Cerebellar nuclear complex (tissue), 1 donor: ENCODE measurements at places on chromosomes 5 and 9.

DNA sequence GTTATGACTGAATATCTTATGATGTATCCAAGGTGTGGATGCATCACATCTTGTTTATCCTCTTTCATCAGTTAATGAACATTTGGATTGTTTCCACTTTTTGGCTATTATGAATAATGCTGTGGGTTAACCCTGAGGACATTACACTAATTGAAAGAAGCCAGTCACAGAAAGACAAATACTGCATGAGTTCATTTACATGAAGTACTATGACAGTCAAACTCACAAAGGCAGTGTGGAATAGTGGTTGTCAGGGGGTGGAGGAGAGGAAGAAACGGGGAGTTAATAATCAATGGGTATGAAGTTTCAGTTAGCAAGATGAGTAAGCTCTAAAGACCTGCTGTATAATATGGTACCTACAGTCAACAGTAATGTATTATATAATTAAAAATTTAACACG is 409.4 kb upstream of the CTNND2 start:
- no peak for DNase-seq

GRCh38 chr5:25974451-25974850 is 1063.9 kb downstream of the CDH9 start:
- DNase-seq, result no peak

GRCh38 chr5:159858871-159859270 is 57.4 kb upstream of the ADRA1B start:
- DNase-seq, result no peak

DNA sequence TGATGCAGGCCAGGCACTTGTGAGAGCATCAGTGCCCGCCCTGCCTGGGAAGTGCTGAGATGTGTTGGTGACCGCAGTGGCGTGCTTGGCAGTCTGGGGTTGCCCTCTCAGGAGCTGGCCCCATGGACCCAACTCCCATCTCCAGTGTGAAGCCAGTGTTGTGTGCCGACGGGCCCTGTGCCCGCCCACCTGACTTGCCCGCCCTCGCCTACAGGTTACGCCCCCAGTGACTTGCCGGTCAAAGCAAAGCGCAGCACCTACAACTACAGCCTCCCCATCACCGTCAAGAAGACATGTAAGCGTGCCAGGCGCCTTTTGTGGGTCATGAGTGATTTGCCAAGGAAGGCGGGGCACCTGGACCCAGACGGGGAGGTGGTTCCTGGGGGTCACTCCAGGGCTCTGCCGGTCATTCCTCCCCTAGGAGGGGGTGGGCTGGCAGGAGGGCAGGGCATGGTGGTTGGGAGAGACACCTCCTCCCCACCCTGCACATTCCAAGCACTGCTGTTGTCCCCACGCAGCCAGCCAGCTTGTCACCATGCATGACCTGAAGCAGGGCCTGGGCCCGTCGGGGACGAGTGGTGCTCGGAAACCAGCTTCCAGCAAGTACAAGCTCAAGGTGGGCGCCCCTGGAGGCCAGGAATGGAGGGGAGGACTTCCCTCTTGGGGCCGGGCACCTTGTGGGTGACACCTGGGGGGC is 7.4 kb upstream of the CEL start:
- DNase-seq, result no peak

- DNase-seq, result no peak
Measured at GRCh38 chr5:63878788-63879187, 83.5 kb downstream of the HTR1A start.

DNA sequence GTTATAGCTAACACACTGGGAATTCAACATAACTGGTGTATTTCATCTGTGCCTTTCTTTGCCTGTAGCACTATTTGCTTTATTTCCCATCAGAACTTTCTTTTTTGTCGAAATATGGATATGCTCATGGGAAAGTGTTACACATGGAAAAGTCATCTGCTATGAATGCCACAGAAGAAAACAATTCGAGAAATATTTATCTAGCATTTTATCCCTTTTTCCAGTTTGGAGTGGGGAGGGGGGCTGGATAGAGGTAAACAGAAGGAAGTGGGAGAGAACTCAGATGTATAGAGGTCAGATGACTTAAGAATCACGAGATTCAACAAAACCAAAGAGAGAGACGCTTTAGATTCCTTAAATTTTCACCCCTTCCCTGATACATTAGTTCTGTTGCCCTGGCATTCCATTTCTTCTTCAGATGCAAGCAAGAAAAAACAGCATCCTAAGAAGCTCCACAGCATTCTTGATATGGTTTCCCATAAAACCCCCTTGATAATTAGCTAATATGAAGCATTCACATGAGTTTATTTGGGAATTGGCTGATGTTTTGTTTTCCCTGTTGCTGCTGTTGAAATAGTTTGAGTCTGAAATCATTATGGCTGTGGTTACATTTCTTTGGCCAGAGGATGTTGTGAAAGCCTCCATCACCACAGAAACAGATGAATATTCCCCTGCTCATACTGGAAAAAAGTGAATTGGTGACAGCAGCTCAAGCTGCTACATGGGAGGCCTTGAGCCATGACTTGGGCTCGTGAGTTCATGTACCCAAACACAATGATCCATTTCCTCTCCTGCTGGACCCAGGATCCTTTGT is 335.8 kb upstream of the DAB2 start:
- no peak for DNase-seq

DNA sequence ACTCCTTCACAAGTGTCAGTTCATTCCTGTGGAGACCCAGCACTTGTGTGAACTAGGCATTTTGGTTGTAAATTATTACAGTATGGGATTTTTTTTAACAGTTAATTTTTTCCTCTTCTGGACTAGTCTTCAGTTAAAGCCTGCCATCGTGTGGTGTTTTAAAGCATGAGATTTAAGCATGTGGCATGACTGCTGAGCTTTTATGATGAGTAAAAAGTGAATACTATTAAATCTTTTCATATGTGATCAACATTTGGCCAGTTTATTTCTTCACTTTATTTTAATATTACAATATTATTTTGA is 25.0 kb downstream of the LMNB1 start:
- DNase-seq, result no peak

DNA sequence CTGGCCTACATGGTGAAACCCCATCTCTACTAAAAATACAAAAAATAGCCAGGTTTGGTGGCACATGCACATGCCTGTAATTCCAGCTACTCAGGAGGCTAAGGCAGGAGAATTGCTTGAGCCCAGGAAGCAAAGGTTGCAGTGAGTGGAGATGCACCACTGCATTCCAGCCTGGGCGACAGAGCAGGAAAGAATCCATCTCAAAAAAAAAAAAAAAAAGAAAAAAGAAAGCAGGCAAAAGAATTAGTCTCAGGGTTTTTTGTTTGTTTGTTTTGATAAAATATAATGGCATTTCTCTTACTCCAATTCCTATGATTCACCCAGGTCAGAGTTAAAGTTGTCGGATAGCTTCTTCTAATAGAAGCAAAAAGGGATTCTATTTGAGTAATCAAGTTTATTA is 67.0 kb upstream of the ATG10 start:
- DNase-seq, result no peak

DNA sequence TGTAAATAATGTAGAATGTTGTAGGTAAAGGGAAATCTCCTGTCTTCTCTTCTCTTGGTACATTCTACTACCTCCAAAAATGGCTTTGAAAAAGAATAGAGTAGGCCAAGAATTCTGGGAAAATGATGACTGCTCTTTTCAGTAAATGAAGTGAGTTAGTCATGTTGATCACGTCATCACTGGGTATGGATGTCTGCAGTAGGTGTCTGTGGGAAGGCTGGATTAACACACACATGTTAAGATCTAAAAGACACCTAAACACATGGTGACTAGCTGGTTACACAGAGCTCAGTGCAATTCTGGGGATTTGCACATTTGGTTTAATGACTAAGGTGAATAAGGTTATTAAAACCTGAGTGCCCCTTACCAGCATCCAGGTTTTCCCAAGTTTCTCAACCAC is 161.5 kb downstream of the CEP120 start:
- DNase-seq, result no peak

DNA sequence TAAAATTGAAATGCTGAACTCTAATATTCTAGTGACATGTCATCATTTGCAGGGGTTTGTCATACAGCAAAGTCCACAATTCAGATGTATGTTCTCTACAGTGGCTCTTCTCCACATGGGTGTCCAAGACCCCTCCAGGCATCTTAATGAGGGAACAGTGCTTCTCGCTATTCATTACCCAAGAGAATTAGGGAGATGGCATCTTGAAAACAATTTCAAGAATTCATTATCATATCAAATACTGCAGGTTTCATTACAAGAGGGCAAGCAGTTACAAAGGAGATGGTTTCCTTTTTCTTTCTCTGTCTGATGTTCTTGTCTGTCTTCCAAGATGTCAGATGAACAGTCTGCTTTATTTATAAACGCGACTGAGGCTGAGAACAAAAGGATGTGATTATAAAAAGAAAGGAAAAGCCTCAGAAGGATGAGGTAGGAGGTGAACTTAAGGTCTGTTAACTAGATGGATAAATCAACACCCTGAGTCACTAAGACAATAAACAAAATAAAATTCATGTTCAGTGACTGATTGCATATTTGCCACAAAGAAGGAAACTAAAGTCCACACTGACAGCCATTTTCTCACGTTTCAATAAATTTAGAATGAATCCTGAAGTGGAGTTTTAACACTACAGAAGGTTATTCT is 326.7 kb upstream of the EFNA5 start:
- DNase-seq, result no peak

GRCh38 chr5:93601071-93601801 is 18.2 kb downstream of the NR2F1 start:
- peak; percentile 49 for DNase-seq
